ENCODE measurements at places on chromosomes 2 and 18.

DNA sequence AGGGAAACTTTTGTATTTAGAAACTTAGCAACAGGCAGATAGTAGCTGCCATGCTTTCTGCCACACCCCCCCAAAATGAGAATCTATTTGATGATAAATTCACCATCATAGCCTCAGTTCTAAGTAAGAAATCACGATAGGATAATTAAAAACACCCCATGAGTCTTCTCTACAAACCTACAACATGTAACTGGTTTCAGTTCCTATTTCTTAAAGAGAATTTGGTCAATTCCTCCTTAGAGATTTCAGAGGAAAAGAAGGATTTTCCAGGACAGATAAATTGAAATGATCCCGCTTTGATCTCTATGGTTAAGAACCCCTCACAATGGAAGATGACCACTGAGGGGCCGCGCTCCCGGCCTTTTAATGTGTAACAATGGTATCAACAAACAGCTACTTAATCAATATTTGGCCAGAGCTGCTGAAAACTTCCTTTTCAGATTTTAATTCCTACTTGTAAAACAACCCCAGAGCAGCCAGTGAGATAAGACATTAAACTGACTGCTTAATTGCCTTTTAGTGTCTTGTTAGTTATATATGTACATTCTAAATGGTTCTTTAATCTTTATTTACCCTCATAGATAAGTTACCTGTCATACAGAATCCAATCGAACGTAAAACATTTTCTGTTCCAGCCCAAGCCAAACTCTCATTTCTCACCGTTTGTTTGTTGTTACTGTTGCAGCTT is 10.1 kb downstream of the PAX3 start:
- DNase-seq = no peak

DNA sequence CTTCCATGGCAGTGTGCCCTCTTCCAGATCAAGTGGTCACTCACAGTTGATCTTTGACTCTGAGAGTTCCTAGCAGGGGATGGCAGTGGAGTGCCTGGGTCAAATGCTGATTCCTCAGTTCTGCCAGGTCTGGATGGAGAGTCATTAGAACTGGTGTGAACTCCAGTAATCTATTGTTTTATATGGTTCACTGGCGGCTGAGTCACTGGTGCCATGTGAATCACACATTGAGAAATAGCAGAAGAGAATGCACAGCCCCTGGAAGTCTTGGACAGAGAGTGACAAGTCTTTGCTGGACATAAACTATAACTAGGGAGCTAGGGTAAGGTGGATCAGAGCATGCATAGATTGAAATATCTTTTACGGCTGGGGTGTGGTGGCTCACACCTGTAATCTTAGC is 86.9 kb downstream of the EIF2AK3 start:
- no peak for DNase-seq

DNA sequence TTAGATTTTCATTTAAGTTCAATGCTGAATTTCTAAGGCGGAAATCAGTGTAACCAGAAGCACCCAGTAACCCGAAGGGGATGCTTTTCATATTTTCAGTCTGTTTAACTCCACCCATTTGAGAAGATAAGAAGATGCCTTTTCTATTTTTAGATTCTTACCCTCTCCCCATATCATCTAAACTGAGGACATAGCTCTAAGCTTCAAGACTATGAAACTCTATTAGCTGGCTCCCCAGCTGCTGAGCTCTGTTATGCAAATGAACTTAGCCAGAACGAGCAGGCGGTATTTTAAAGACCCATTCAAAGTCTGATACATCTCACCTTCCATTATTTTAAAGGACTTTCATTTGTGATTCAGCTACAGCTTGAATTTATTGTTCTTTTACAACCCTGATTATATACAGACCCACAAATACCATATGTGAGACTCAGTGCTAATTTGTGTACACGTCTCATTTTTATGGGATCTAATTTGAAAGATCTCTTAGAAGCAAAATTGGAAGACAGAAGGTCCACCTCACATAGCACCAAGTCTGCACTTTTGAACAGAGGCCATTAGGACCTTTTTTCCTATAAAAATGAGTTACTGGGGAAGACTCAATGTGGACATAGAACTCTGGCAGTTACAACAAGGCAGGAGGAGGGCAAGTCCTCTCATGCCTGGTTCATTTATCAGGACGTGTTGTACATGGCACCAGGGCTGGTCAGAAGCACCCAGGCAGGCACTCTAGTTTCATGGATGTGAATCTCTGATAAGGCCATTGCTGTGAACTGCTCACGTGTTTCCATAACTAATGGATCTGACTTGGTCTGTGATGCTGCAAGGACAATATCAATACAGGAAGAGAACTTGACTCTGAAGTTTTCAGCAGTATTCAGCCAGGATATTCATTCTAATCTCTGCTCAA is 16.3 kb downstream of the CDC42EP3 start:
- DNase-seq = no peak

DNA sequence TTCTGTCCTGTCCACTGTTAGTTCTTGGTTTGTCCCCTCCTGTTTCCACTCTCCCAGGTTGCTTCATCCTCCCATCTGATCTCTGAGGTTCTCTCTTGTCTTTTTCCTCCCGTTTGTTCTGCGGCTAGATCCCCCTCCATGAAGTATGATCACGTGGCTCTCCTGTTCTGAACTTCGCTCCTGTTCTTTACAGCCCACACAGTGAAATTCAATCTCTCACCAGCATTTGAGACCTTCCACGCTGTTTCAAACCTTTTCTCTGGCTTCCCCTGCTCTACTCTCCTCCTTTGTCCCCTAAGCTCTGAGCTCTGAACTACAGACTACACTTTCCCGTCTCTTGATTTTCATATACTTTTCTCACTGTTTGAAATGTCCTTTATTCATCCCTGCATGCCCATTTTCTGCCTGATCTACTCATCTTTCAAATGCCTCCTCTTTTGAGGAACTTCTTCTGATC is 83.5 kb downstream of the OSBPL6 start:
- DNase-seq = no peak

GRCh38 chr2:217074576-217075255 is 214.9 kb upstream of the TNP1 start:
- DNase-seq = no peak

GRCh38 chr2:164178835-164179465 is 442.3 kb downstream of the GRB14 start:
- DNase-seq = no peak

DNA sequence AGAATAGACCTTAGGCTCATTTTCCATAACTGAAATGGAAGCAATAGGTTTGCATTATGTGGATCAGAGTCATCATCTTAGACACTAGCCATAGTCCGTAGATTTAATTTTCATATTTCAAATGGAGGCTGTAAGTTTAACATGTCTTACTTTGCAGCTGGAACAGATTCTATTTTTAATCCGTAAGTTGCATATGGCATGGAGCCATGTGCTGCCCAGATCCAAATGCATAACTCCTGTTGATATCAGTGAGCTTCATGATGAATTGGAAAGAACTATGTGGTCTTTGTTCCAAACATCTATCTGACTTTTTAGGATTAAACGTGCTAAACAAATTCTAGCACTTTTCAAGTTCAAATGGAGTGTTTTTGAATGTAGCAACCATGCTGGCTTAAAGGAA is 43.4 kb downstream of the MEIS1 start:
- no peak for DNase-seq

DNA sequence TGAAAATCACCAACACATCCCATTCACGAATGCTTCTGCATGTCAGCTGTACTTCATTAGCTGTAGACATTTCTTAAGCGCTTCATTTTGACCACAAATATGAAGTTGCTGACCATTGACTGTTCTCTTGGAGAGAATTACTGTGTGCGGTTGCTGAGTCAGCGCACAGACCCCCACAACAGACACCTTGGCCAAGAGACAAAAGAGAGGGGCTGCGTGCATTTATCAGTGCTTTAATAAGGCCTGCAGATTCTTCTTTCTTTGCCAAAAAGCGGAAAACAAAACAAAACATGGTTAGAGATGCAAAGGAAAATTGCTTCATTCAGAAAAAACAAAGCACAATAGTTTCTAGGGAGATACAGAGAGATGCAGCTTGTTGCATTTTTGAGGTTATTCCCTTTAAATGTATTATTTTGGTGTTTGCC is 174.7 kb downstream of the ACKR3 start:
- no peak for DNase-seq

- DNase-seq = no peak
Measured at GRCh38 chr2:69483024-69483423, 45.8 kb upstream of the NFU1 start.

- no peak for DNase-seq
Measured at GRCh38 chr2:8159966-8160603, 521.8 kb upstream of the ID2 start.

DNA sequence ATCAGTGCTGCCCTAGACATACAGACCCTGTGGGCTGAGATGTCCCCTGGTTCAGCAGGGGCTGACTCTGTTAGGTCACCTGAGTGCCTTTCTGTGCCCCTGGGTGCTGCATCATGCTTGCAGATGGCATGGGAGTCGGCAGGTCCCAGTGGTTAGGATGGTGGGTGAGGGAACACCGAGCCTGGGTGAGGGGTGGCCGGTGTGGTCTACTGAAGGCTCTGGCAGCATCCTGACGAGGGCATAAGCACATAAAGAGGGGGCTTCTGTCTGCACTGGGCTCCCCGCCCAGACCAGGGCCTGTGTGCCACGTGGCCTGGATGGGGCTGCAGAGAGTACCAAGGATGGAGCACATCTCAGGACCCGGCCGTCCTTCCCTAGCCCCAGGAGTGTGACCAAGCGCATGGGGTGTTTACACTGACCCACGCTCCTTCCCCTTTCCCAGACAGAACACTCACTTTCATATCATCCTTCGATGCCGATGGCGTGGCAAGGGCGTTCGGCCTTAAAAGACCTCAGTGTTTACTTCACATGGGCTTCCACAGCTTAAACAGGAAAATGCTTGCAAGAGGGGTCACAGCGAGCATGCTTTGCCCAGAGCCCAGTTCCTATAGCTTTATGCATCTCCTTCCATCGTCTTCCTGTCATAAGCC is 115.1 kb downstream of the STPG4 start:
- DNase-seq = no peak

GRCh38 chr2:160247296-160248035 is 47.4 kb upstream of the ITGB6 start:
- no peak for DNase-seq

GRCh38 chr18:4636967-4637366 is 181.9 kb upstream of the DLGAP1 start:
- DNase-seq = no peak

GRCh38 chr2:169900686-169901085 is 73.4 kb downstream of the UBR3 start:
- DNase-seq = no peak

Data from naive thymus-derived CD4-positive, alpha-beta T cell (primary cell).